Astrocyte (in vitro differentiated cells and primary cell): ENCODE measurements at places on chromosomes 3 and 15.

DNA sequence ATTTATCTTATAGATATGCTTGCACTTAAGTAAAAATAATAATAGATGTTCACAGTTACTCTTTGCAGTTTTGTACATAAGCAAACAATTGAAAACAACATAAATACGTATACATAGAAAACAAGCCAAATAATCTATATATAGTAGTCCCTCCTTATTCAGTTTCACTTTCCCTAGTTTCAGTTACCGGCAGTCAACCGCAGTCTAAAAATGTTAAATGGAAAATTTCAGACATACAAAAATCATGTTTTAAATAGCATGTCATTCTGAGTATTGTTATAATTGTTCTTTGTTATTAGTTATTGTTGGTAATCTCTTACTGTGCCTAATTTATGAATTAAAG, 262.0 kb downstream of the CGGBP1 start:
- H3K4me1 ChIP-seq, result no peaks in the 10 kb centered on the region
- no peak overlapping the region for H3K27ac ChIP-seq
- no peaks in the 10 kb centered on the region for H3K36me3 ChIP-seq
- no peak for DNase-seq

DNA sequence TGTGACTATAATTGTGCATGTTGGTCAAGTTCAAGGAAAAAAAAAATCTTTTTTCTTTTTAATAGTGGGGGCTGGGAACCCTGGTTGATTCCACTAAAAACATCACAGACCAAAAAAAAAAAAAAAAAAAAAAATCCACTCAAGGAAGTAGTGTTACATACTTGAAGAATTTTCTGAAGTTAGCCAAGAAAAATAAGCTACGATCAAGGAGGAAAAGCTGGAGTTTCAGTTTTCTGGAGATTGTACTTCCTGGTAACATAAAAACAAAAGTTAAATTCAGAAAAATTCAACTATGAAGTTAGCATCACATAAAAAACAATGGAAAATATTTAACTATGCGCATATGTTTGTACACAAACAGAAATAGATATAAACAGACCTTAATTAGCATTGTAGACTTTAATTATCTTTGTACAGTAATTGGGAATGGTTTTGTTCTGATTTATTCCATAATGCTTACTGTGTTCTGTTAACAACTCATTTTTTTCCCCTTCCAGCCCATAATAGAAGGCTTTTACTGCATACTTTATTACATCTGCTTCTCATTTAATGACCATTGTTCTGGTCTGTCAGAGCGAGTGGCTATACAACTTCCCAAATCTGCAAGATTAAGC, 194.3 kb downstream of the RORA start:
- no peaks in the 10 kb centered on the region for H3K36me3 ChIP-seq
- H3K27me3 ChIP-seq, result no peaks in the 10 kb centered on the region
- DNase-seq, result peak; percentile 77
- H3K4me3 ChIP-seq, result no peak overlapping the region

DNA sequence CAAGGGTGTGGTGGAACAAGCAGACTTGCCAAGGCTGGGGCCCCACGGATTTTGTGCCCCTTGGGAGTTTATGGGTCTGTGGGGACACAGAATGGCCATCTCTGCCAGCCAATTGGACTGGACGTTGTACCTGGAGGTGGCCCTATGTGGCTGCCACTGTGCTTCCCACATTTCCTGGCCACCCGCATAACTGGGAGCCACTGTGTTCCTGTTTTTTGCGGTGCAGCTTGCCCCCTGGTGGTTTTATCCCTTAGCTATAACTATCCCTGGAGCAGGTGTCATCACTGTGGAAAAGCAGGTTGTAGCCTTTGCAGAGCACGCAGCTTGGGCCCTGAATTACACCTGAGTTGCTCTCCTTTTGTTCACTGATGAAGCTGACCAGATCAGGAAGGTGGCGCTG, 306.3 kb downstream of the ZPLD1 start:
- no peak overlapping the region for H3K4me3 ChIP-seq
- no peak for DNase-seq
- H3K27me3 ChIP-seq, result no peaks in the 10 kb centered on the region
- H3K36me3 ChIP-seq, result no peaks in the 10 kb centered on the region

- H3K4me3 ChIP-seq, result peak overlapping the region; percentile 35
- DNase-seq, result no peak
- H3K4me1 ChIP-seq, result peaks cover 32% of the 10 kb centered on the region
- no peaks in the 10 kb centered on the region for H3K36me3 ChIP-seq
Measured at GRCh38 chr15:99438224-99438585, 127.6 kb upstream of the MEF2A start.

GRCh38 chr15:67741308-67741707, 84.0 kb upstream of the SKOR1 start:
- no peaks in the 10 kb centered on the region for H3K36me3 ChIP-seq
- H3K27me3 ChIP-seq, result no peaks in the 10 kb centered on the region
- no peak for DNase-seq
- no peaks in the 10 kb centered on the region for H3K4me1 ChIP-seq
- no peak overlapping the region for H3K27ac ChIP-seq

DNA sequence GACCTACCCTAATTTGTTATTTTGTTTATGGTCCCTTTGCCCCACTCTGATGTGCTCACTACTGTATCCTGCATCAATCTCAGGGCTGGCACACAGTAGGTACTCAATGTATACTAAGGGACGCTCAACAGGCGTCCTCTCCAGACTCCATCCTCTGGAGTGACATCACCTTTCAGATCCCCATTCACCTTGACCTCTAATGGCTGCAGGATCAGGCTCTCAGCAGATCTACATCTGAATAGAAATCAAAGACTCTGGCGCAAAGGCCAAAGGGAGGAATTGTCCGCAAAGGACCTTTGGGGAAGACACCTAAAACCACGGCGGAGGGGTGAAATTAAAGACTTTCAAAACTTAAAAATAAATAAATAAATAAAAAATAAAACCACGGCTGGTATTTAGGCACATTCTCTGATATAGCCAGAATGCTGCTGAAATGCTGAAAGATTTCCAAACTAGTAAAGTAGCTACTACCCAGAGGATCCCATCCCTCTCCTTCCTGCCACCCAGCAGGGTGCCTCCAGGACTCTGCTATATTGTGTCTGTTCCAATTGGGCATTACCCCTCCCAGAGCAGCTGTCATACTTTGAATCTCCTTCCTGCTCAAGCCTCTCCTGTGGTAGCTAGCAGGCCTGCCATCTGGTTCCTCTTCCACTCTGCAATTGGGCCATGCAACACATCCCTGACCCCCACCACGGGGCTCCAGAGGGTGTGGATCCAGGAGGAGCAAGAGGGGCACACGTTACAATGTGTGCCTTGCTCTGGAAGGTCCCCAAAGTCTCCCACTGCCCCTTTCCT, 6.1 kb downstream of the SHF start:
- H3K27me3 ChIP-seq, result no peaks in the 10 kb centered on the region
- H3K36me3 ChIP-seq, result no peaks in the 10 kb centered on the region
- H3K4me3 ChIP-seq, result no peak overlapping the region
- no peak overlapping the region for H3K27ac ChIP-seq

GRCh38 chr3:37096975-37097374, 77.4 kb downstream of the LRRFIP2 start:
- H3K4me3 ChIP-seq, result no peak overlapping the region
- H3K4me1 ChIP-seq, result peaks cover 12% of the 10 kb centered on the region
- H3K27me3 ChIP-seq, result no peaks in the 10 kb centered on the region
- H3K36me3 ChIP-seq, result peaks cover 5% of the 10 kb centered on the region
- H3K27ac ChIP-seq, result peak overlapping the region; percentile 29

GRCh38 chr15:63918901-63919348, 85.2 kb upstream of the HERC1 start:
- no peak overlapping the region for H3K27ac ChIP-seq

DNA sequence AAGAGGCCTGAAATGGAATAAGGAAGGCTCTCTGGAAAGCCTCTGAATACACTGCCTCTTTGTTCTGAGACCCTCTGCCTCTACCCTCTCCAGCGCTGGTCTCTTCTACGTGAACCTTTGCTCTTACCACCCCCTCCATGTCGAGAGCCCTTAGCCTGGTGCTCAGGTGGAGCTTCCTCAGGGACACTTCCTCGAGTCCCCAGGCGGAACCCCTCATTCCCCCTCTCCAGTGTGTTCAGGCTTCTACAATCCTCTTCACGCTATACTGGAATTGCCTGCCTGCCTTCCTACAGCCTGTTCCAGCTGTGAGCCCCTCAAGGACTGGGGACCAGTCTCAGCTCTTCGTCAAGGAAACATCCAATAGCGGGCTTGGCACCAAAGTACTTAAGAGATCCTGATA, 7.4 kb downstream of the STIMATE start:
- H3K27me3 ChIP-seq, result no peaks in the 10 kb centered on the region
- no peaks in the 10 kb centered on the region for H3K4me1 ChIP-seq
- no peak overlapping the region for H3K27ac ChIP-seq
- no peaks in the 10 kb centered on the region for H3K36me3 ChIP-seq
- DNase-seq, result no peak

- H3K4me1 ChIP-seq, result no peaks in the 10 kb centered on the region
- H3K36me3 ChIP-seq, result no peaks in the 10 kb centered on the region
- no peak for DNase-seq
- H3K4me3 ChIP-seq, result no peak overlapping the region
- H3K27me3 ChIP-seq, result no peaks in the 10 kb centered on the region
Measured at GRCh38 chr3:178761461-178761860, 225.2 kb downstream of the KCNMB2 start.

DNA sequence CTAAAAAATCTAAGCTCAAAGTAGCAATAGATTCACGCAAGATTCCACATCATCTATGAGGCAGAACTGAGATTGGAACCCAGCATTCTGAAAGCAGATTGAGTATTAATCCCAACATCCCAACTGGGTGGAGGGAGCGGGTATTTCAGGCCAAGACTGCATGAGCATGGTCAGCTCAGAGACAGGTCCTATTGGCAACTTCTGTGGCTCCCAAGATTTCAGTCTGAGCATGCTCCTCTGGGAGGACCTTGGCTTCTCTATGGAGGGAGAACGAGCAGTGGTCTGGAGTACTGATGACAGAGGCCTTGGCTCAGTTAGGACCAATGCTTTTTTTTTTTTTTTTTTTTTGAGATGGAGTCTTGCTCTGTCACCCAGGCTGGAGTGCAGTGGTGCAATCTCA, 4.0 kb upstream of the ITGA11 start:
- peaks cover 37% of the 10 kb centered on the region for H3K27me3 ChIP-seq
- no peak overlapping the region for H3K27ac ChIP-seq
- H3K4me1 ChIP-seq, result peaks cover 7% of the 10 kb centered on the region
- no peak for DNase-seq

GRCh38 chr3:74463515-74463914, 150.9 kb downstream of the CNTN3 start:
- no peak for DNase-seq
- H3K27me3 ChIP-seq, result no peaks in the 10 kb centered on the region
- no peak overlapping the region for H3K4me3 ChIP-seq
- no peak overlapping the region for H3K27ac ChIP-seq
- no peaks in the 10 kb centered on the region for H3K4me1 ChIP-seq
- H3K36me3 ChIP-seq, result no peaks in the 10 kb centered on the region

- H3K27me3 ChIP-seq, result no peaks in the 10 kb centered on the region
- no peaks in the 10 kb centered on the region for H3K36me3 ChIP-seq
- H3K4me1 ChIP-seq, result peaks cover under 1% of the 10 kb centered on the region
- no peak overlapping the region for H3K4me3 ChIP-seq
- no peak overlapping the region for H3K27ac ChIP-seq
Measured at GRCh38 chr3:122671553-122671952, 9.1 kb upstream of the PARP14 start.

- peak; percentile 71 for DNase-seq
- no peak overlapping the region for H3K27ac ChIP-seq
Measured at GRCh38 chr3:58073301-58074108, 65.3 kb downstream of the FLNB start.

- H3K27me3 ChIP-seq, result no peaks in the 10 kb centered on the region
- no peak overlapping the region for H3K4me3 ChIP-seq
- no peaks in the 10 kb centered on the region for H3K36me3 ChIP-seq
- no peak overlapping the region for H3K27ac ChIP-seq
- H3K4me1 ChIP-seq, result peaks cover 21% of the 10 kb centered on the region
Measured at GRCh38 chr3:55409806-55410205, 77.3 kb downstream of the WNT5A start.

DNA sequence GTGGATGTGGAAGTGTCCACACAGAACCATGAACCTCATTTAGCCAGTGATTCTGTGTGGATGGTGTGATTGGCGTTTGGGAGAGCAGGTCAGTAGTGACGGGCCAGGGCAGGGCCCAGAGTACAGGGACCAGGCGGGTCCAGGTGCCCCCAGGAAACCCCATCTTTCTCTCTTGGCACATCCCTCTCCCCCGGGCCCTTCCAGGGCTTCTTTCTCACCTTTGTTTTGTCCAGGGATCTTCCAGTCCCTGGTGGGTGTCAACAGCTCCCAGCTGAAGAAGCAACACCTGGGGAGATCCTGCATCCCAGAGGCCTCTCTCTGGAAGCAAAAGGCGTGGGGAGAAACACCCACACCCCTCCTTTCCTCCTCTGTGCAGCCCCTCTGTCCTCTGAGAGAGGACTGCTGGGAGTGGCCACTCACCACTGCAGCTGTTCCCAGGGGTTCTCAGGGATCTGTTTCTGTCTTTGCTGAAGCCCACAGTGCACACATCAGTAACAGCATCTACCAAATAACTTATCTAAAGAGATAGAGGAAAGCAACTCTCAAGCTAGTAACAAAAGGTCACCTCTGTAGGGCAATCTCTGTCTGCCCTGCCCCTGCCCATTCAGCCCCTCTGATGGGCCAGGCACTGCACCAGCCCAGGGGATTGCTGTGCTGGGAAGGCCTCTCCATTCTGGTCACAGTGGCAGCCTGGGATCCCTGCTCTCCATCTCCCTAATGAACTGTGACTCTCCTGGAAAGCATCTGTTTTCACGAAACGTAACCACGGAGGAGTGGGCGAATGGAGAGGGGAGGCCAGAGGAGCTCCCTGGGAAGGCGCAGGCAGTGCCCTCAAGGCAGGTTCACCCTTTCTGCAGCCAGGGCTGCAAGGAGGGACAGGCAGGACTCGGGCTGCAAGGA, 98.3 kb upstream of the ALDH1A3 start:
- no peaks in the 10 kb centered on the region for H3K36me3 ChIP-seq
- no peak overlapping the region for H3K27ac ChIP-seq
- H3K27me3 ChIP-seq, result no peaks in the 10 kb centered on the region
- H3K4me3 ChIP-seq, result no peak overlapping the region
- no peaks in the 10 kb centered on the region for H3K4me1 ChIP-seq

- peaks cover 6% of the 10 kb centered on the region for H3K36me3 ChIP-seq
- no peaks in the 10 kb centered on the region for H3K27me3 ChIP-seq
- DNase-seq, result no peak
- no peak overlapping the region for H3K4me3 ChIP-seq
Measured at GRCh38 chr3:188202358-188203138, 48.6 kb downstream of the LPP start.

DNA sequence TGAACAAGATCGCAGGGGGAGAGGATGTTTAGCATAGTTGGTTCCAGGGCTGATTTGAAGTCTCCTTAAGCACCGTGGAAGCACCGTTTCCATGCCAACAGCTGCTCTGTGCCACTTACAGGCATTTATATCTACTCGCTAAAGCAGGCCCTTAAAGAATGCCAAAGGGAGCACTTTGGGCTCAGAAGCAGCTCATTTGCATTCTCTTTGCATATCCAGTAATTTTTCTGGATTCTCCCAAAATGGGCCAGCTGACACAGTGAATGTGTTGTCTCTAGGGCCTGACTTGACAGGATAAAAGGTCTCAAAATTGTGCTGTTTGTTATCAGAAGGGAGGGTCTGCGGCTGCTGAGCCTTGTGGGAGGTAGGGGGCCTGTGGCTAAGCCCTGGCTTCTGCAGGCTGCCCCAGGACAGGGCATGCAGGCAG, 138.6 kb downstream of the FBLN2 start:
- no peak for DNase-seq
- H3K27me3 ChIP-seq, result peaks cover 9% of the 10 kb centered on the region
- H3K4me3 ChIP-seq, result no peak overlapping the region
- no peak overlapping the region for H3K27ac ChIP-seq
- no peaks in the 10 kb centered on the region for H3K4me1 ChIP-seq

- peaks cover 4% of the 10 kb centered on the region for H3K27me3 ChIP-seq
- no peaks in the 10 kb centered on the region for H3K36me3 ChIP-seq
- no peak for DNase-seq
- no peaks in the 10 kb centered on the region for H3K4me1 ChIP-seq
Measured at GRCh38 chr3:69531576-69532546, 146.0 kb upstream of the FRMD4B start.
